ENCODE measurements at places on chromosomes 1 and 21.

DNA sequence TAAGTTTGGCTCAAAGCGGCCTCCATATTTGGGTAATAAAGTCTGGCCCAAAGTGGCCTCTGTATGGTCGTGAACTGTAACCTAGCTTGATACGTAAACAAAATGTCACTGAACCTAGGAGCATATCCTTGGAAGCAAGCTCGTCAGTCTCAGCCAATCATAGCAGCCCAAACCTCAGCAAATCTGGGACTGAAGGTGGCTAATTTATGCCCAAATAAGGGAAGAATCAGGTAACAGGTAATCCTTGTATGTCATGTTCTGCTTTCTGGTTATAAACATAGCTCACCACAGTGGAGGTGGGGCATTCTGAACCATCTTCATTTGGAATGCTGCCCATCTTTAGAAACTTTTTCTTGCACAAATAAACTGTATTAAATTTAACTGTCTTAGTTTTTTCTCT is 281.1 kb downstream of the TTLL7 start:
- DNase-seq = no peak

- DNase-seq = peak; percentile 67
Measured at GRCh38 chr21:32193098-32193465, 85.8 kb downstream of the MIS18A start.

- no peak for DNase-seq
Measured at GRCh38 chr1:224726441-224727182, 110.5 kb downstream of the CNIH3 start.

GRCh38 chr1:19735440-19736127 is 64.1 kb downstream of the TMCO4 start:
- no peak for DNase-seq

GRCh38 chr1:110153407-110153950 is 3.2 kb downstream of the SLC6A17 start:
- no peak for DNase-seq

DNA sequence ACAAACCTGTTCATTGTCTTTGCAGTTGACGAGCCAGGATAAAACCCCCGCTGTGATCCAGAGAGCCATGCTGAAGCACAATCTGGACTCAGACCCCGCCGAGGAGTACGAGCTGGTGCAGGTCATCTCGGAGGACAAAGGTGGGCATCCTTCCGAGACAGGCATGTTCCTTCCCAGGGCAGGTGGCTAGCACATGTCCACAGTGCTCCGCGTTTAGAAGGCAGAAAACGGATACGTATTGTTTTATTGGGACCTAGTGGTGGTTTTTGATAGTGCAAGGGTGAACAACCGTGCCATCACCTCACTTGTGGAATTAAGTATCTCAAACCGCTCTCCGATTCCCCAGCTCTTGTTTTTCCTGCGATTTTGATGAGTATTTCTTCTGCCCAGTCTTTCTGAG is 115.3 kb downstream of the COLGALT2 start:
- DNase-seq = no peak

DNA sequence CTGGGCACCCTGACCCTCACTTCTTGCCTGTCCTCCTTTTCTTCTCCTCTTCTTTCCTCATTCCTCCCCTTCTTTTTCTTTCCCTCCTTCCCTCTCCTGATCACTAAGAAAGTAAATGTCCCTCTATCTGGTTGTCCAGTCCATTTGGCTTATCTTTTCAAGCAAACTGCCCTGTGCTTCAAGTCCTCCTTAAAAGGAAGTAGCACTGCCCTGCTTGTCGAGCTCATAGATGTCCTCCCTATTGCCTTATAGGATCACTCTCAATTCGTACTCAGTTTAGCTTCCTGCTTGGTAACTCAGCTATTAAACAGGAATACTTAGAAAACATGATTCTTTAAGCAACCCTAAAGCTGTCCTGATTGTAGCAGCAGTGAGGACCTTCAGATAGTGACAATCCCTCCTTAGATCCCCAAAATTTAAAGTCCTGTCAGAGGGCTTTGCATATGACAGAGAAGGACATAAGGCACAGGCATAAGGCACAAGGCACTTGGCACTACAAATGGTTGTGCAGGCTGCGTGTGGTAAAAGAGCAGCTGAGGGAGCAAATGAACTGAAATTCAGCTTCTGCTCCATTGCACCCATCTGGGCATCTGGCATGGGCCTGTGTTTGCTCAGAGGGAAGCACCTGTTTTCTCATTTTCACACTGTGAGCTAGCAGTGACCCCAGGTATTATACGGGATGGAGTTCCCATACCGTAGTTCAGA is 26.1 kb upstream of the SLAMF6 start:
- DNase-seq = no peak

- DNase-seq = no peak
Measured at GRCh38 chr1:28157894-28158293, 18.6 kb downstream of the PTAFR start.

DNA sequence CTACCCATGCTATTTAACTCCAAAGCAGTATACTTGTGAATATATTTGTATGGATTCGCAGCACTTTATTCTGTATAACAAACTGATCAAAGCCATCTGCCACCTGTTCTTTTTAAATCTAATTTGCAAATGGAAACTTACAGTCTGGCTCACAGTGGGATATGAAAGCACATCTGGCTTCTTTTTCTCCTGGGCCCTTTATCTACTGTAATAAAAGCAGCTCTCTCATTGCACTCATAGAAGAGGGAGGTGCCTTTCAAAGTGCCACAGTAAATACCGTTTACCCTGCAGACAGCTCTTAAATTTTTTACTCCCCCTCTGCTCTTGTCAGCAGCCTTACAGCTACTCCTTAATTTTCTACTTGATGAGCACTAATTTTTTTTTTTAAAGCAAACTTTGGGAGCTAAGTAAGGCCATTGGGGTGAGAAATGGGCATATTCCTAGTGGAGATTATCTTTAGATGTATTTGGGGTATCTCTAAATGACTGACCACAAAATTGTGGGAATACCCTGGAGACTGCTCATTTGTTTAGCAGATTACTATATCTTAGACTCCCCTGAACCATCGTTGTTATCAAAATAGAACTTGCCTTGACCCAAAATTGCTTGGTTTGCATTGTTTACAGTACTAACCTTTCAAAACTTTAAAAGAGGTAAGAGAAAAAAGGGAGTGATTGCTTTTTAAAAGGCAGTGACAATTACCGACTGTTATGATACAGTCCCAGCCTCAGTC is 110.1 kb downstream of the VPS13D start:
- DNase-seq = no peak

DNA sequence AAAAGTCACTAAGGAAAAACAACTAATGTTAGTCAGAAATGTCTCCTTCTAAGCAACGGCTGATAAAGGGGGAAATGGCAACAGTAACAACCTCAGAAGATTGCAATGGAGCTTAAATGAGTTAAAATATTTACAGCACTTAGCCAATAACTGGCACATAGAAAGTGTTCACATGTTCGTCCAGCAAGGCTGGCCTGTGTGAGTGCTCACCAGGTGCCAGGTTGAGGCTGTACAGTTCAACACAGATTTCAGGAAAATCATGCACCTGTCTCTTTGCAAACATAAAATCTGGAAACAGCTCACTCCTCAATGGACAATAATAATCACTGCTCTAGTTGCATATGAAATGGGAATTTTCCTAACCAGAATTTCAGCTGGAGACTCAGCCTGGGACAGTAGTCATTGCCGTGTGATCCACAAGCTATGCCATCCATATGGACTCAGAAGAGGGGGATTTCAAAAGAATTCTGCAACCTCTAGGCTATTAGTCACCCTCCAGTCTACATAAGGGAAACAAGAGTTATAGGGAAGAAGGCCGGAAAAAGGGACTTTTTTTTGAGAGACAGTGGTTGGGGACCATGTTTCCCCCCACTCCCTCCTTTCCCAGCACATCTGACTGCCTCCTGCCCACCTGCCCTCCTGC is 68.6 kb downstream of the SYDE2 start:
- no peak for DNase-seq

GRCh38 chr21:45111703-45112102 is 37.3 kb downstream of the ADARB1 start:
- no peak for DNase-seq

DNA sequence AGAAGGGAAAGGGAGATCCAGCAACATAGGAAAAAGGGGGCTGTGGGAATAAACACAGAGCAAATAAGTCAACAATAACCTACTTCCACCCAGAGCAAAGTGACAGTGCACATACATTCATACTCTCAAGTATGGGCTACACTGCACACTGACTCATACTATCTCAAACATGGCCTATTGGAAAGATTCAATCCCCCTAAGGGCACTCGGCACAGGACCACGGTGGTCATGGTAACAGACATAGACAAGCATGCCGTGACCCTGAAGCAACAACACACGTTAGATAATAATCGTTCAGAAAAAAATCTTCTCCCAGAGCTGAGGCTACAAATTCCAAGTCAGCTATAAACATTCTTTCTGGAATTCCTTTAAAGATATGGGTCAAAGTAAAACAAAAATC is 16.8 kb upstream of the JAK1 start:
- DNase-seq = no peak

DNA sequence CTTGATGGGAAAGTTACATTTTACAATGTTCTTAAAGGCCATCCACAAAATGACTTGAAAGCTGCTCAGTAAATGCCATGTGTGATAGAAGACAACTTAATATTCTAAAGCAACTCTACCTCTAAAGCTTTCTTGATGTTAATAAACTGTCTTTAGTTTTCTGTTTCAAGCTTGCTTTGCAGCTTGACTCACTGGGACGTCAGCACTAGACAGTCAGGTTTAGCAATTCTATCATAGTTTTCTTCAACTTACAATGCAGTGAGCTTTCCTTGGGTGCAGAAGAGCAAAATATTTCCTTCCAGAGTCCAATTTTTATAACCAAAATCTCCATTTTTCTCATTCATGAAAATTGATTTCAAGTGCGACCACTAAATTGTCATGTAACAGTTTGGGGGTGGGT is 273.1 kb downstream of the NTNG1 start:
- DNase-seq = no peak

GRCh38 chr21:46028573-46029091 is 47.1 kb downstream of the COL6A1 start:
- peak; percentile 89 for DNase-seq

- no peak for DNase-seq
Measured at GRCh38 chr1:70778934-70779333, 268.7 kb downstream of the PTGER3 start.

- no peak for DNase-seq
Measured at GRCh38 chr1:220887202-220887519, 7.9 kb downstream of the HLX start.

GRCh38 chr1:10761503-10762152 is 34.8 kb downstream of the CASZ1 start:
- no peak for DNase-seq

DNA sequence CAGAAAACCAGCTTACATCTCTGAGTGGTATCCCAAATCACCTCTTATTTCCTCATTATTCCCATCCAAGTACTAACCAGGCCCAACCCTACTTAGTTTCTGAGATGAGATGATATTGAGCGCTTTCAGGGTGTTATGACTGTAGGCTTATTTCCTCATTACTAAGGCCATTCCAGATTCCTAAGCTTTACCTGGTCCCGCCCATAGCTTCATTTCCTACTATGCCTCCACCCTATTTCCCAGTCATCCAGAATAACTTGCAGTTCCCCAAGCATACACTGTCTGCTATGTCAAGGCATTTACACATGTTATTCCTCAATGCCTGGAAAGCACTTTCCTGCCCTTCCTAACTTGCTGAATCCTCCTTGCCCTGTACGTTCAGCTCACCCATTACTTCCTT is 79.3 kb upstream of the SPAG17 start:
- DNase-seq = no peak

GRCh38 chr1:178538192-178538916 is 25.4 kb downstream of the TEX35 start:
- peak; percentile 60 for DNase-seq

GRCh38 chr1:117271959-117272358 is 61.2 kb upstream of the VTCN1 start:
- no peak for DNase-seq

DNA sequence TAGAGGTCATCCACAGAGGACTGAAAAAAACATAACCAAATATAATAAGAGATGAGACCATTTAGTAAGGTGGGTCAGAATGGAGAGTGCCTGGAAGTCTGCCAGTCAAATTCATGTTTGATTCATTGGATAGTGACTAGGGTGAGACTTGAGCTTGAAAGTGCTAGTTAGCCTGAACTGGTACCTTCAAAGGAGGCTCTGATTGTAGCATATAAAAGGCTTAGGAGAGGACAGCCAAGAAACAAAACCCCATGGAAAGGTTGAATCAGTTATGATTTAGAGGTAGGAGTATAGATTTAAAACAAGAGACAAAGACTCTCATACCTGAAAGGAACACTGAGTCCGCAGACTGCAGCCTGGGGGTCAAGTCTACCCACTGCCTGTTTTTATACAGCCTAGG is 44.4 kb upstream of the LRRC8C start:
- no peak for DNase-seq

DNA sequence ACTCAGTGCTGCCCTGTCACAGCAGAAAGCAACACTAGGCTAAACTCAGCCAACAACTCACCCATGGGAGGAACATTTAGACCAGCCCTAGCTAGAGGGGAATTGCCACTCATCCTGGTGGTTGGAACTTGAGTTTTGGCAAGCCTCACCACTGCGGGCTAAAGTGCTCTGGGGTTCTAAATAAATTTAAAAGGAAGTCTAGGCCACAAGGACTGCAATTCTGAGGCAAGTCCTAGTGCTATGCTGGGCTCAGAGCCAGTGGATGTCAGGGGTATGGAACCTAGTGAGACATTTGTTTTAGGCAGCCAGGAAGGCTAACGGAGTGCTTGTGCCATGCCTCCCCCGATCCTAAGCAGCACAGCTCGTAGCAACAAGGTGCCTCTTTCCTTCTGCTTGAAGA is 78.0 kb downstream of the RGS13 start:
- no peak for DNase-seq

- DNase-seq = no peak
Measured at GRCh38 chr1:64046891-64047290, 156.5 kb upstream of the UBE2U start.

- DNase-seq = no peak
Measured at GRCh38 chr1:229582011-229582694, 23.6 kb upstream of the ABCB10 start.

GRCh38 chr1:59917026-59917784 is 9.4 kb downstream of the CYP2J2 start:
- no peak for DNase-seq

DNA sequence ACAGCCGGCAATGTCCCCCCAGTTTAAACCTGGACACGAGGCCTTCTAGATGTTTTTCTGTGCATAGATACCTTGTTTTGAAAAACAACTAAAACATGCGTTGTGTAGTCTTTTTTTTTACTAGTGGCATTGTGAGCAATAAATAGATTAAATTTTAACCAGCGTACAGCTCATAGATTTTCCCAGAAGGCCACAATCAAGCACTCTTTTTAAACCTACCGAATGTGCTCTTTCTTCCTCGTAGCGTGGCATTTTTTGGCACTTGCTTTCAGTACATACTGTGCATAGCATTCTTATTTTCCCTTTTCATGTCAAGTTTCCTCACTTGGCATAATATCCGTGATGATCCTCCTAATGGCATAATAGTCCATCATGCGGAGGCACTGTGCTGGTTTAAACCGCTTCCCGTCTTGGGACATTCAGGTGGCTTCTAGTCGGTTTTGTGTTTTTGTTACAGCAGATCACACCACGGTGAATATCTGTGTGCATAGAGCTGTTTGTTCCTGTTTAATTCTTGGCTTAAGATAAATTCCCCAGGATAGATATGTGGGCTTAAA is 95.3 kb downstream of the PDE9A start:
- DNase-seq = no peak

GRCh38 chr1:172323686-172324085 is 96.8 kb upstream of the C1orf105 start:
- DNase-seq = no peak

GRCh38 chr1:183898001-183898396 is 93.1 kb downstream of the RGL1 start:
- DNase-seq = no peak

- DNase-seq = no peak
Measured at GRCh38 chr1:55539652-55540512, 324.7 kb upstream of the USP24 start.

- DNase-seq = no peak
Measured at GRCh38 chr1:213987927-213988506, at the start of gene PROX1. PROX1 (plus strand) TSS chr1:213987973; CDS start chr1:213996536, 8,563 bp downstream.

Measured in vagina (tissue), 2 donors.